Activated CD4-positive, alpha-beta T cell treated with anti-CD3 and anti-CD28 coated beads, Interleukin-10, Interleukin-2, amounts not matched to agents 100 ng/mL and 50 ng/mL, durations not matched to agents 16 hours and 8 hours (primary cell): ENCODE measurements at places on chromosomes 5 and 9.

GRCh38 chr9:83655433-83655832, 32.5 kb downstream of the IDNK start:
- no peak for DNase-seq

GRCh38 chr9:127723444-127723843, 7.6 kb downstream of the TTC16 start:
- no peak for DNase-seq

- DNase-seq, result no peak
Observed at GRCh38 chr5:155260798-155261197, 247.2 kb downstream of the KIF4B start.

DNA sequence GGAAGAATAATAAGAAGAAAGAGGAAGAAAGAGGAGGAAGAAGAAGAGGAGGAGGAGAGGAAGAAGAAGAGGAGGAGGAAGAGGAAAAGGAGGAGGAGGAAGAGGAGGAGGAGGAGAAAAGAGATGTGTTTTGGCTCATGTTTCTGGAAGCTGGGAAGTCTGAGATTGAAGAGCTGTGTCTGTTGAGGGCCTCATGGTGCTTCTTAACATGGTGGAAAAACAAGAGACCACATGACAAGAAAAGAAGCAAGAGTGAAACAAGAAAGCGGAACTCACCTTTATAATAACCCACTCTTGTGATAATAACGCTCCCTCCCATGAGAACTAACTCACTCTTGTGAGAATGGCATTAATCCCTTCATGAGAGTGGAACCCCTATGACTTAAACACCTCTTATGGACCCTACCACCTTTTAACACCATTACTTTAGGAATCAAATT, 36.1 kb upstream of the RANBP6 start:
- no peak for DNase-seq

DNA sequence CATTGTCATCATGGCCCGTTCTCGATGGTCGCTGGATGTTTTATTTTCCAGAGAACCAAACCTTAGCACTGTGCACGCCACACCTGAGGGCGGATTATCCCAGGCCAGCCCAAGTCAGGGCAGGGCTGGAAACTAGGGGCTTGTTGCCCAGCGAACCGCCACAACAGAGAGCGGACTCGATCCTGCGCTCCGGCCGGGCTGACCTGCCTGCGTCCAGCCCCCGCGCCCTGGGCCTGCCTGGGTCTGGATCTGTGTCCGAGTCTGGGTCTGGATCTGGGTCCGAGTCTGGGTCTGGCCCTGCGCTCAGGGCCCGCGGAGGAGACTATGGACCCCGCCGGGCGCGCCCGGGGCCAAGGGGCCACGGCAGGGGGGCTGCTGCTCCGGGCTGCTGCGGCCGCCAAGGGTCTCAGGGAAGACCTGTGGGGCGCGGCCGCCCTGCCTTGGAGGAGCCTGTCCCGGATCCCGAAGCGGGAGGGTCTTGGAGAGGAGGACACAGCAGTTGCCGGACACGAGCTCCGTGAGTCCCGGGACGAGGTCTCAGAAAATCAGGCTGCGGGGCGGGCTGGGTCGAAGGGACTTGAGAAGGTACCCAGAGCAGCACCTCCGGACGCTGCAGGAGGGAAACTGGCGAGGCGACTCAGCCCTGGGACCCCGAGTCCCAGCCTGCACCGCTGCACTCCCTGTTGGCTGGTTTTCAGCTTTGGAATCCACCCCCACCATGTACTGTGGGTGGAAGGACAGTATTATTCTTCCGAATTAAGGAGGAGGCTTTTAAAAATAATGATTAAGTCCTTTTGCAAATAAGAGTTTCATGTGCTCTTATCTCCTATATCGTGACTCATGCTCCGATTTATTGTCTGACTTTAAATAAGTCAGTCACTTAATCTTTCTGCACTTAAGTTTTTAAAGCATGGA, at the start of gene ANKDD1B:
Gene ANKDD1B, plus strand, starts transcription at position 143 of the 915 bp plus-strand sequence. Its CDS starts 182 bp downstream, at position 325.
- DNase-seq, result no peak

DNA sequence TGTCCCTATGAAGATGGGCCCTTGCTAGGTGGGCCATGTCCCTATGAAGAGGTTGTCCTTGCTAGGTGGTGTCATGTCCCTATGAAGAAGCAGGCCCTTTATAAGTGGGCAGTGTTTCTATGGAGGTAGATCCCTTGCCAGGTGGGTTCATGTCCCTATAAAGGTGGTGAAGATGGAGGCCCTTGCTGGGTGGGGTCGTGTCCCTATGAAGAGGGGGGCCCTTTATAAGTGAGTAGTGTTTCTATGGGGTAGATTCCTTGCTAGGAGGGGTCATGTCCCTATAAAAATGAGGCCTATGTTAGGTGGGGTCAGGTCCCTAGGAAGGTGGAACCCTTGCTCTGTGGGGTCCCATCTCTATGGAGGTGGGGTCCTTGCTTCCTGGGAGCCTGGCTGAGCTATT, 283.4 kb upstream of the IRX2 start:
- no peak for DNase-seq

GRCh38 chr5:59864718-59865117, 28.8 kb downstream of the PDE4D start:
- DNase-seq, result no peak

- DNase-seq, result no peak
Observed at GRCh38 chr9:16825331-16825725, 45.1 kb downstream of the BNC2 start.

DNA sequence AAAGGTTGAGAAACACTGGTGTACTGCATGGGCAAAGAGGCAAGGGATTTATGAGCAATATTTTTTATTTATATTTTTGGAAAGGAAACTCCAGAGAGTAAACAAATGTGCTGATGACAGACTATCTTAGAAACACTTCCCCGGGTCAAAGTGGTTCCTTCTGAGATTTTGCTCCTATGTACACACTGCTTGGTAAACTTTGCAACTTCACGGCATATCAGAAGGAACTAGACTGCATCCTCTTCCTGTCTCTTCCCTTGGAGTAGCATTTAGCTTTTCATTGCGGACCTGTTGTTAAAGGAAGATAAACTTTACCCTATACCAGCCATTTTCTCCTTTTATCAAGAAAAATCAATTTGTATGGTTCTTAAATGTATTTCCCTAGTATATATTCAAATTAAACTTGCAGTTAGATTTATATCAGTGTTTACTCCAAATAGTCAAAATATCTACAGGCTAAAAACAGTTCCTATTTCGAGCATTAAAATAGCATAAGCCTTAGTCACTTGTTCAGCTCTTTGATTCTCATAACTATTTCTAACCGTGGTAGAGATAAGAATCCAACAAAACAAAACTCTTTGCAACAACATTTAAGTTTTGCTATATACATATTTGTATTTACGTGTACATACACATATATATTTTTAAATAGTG, 48.0 kb upstream of the LRRC19 start:
- no peak for DNase-seq

DNA sequence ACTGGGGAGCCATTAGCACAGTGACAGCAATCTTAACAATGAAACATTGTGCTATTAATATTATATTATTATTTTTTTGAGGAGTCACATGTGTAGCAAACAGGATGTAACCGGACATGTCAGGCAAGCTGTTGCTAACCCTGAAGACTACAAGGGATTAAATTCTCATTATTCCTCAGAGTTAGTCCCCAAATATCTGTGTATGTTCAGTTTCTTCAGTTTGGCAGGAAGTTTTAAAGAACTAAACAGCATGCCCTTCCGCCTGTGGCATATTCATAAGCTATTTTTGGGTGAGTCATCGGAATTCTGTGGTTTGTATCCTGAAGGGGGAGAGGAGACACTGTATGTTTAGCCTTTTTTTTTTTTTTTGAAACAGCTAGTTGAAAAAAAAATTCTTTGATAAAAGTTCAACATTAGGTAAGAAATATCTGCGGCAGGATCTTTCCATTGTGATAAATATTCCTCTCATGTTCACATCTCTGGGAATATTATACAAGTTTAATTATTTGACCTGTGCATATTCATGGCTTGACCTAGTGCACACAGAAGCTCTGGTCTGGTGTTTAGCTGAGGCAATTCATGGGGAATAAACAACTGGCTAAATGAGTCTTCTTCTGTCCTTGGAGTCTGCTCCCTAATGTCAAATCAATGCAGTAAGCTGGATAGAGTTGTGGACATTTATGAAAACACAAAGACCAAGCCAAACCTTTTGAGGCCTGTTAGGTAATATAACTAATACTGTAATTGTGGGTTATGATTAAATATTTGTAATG, 202.7 kb upstream of the CDKN2B start:
- DNase-seq, result no peak
